Cardiac muscle cell (in vitro differentiated cells and primary cell): ENCODE measurements at places on chromosomes 2 and 18.
A peak's percentile ranks its signal among the peaks of the same experiment; 100 is the strongest.

GRCh38 chr2:61795408-61795807, 58.5 kb downstream of the FAM161A start:
- DNase-seq = no peak

DNA sequence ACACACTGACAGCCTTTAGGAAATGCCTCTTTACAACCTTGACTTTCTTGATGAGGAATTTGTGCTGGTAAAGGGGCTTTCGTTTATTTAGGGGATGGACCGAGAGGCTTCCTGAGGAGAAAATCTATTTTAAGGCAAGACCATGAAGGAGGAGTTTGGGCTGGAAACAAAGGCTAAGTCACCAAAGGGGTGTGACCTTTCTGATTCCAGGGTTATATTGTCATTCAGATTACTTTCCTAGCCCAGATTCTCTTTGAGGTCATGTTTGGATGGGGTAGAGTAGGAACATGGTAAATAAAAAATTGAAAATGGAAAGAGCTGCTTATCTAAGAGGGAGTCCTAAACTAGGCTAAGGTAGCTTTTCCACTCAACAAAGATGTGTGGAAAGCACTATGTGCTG, 77.1 kb upstream of the UGP2 start:
- DNase-seq = no peak

DNA sequence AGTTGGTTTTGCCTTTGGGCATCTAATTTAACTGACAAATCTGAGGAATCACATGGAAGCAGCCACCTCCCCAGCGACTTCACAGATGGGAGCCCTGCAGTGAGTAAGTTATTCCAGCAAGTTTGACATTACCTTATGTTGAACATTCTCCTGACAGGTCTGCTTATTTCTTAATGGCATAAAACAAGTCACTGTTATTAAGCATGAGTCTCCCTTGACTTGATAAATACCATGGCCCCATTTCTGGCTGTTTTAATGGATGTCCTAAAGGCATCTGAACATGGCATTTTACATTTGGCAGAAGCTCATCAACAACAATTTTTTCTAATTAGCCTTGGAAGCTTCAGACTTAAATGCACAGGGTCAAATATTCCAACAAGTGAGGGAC, 92.6 kb upstream of the CREB1 start:
- DNase-seq = no peak

DNA sequence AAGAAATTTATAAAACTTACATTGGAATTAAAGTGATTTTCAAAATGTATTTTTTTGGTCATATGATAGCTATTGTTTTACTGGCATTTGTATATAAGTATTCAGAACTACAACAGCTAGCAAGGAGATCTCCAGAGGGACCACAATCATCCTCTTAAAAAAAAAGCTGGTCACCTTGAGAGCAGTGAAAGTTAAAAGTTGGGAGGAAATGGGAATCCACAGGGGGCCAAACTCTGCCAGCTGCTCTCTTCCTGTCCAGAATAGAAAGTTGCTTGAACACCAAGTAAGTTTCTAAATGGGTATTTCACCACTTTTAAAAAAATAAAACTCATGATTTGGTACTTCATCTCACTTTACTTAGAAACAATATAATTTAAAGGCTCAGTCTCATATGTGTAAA, 1025.1 kb downstream of the LRP1B start:
- no peak for DNase-seq

DNA sequence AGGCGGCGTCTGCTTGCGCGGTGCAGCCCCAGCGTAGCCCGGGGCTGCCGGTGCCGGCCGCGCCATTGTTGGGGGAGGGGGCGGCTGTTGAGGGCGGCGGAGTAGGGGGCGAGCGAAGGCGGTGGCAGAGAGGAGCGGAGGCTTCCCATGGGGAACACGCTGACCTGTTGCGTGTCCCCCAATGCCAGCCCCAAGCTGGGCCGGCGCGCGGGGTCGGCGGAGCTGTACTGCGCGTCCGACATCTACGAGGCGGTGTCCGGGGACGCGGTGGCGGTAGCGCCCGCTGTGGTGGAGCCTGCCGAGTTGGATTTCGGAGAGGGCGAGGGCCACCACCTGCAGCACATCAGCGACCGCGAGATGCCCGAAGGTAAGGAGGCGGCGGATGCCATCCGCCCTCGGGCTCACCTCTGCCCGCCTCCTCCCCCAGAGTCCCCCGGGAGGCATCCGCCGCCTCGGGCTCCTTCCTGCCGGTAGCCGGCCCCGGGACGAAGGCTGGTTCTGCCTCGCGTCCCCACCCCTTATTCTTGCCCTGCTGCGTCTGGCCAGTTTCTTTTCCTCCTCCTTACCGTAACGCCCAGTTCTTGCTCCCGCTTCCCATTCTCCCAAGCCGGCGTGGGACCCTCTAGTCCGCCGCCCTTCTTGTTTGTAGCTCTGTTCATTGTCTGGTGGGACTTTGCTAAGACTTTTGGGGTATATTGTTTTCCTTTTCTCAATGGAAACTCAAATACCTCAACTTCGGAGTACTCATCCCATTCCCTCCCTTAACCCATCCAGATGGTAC, 500 bp downstream of the CCNYL1 start:
- peak; percentile 55 for DNase-seq

- no peak for DNase-seq
Measured at GRCh38 chr2:25808006-25808383, 70.3 kb downstream of the ASXL2 start.

GRCh38 chr18:57728941-57729511, 74.1 kb downstream of the ATP8B1 start:
- DNase-seq = no peak

DNA sequence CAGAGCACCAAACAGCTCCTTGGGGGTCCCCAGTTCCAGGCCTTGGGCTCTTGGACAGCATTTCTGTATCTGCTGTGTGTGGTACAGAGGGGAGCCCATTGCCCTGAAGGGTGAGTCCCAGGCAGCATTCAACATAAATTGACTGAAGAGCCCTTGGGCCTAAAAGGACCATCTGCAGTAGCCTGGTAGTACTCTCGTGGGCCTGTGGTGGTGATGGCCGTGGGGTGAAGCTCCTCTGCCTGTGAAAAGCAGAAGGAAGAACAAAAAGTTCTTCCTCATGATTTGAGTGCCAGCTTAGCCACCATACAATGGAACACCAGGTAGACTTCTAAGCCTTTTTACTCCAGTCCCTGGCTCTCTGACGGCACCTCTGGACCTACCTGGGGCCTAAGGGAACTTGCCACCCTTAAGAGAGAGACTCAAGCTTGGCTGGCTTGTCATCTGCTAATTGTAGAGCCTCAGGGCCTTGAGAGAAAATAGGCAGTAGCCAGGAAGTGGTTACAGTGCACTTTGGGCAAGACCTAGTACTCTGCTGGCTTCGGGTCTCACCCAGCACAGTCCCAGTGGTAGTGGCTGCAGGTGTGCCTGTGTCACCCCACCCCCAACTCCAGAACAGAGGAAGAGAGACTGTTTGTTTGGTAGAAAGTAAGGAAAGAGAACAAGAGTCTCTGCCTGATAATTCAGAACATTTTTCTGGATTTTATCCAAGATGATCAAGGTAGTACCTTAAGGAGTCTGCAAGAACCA, 84.6 kb upstream of the CERS6 start:
- no peak for DNase-seq

GRCh38 chr18:10936176-10937053, 213.0 kb downstream of the PIEZO2 start:
- no peak for DNase-seq

- peak; percentile 0 for DNase-seq
Measured at GRCh38 chr2:198347946-198348345, 543.6 kb downstream of the PLCL1 start.

GRCh38 chr2:143132355-143132754, 3.1 kb downstream of the ARHGAP15 start:
- no peak for DNase-seq

GRCh38 chr18:12585218-12585617, 72.7 kb downstream of the SPIRE1 start:
- no peak for DNase-seq

DNA sequence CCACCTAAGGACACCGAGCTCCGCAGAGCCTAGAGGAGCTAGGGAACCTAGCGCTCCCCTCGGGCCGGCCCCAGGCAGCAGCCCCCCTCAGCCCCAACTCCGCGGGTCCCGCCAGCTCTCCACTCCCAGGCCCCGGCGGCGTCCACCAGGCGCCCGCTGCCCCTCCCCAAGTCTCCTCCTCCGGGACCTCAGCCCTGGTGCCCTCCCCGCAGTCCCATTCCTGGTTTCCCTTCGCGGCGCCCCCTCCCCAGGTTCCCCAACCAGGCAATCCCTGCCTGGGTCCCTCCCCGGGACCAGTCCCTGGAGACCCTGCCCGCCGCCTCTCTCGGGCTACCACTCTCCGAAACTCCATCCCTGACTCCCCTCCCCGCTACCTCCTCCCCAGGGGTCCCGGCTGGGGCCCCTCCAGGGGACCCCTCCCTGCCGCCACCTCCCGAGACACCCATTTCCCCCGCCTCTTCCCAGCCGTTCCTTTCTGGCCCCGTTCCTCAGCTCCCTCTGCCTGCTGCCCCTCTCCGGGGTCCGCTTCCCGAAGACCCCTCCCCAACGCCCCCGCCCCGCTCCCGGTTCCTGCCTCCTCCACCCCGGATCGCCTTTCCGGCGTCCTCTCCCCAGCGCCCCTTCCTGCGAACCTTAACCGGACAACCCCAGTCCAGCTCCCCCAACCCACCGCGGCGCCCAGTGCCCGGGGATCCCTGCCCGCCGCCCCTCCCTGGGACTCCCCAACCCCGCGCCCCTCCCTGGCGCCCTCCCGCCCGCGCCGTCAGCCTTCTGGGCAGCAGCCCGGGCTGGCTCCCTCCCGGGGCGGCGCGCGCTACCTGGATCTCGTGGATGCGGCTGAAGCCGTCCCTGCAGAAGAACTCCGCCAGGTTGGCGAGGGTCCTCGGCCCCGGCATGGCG, 678 bp downstream of the CYP27C1 start:
- peak; percentile 68 for DNase-seq

DNA sequence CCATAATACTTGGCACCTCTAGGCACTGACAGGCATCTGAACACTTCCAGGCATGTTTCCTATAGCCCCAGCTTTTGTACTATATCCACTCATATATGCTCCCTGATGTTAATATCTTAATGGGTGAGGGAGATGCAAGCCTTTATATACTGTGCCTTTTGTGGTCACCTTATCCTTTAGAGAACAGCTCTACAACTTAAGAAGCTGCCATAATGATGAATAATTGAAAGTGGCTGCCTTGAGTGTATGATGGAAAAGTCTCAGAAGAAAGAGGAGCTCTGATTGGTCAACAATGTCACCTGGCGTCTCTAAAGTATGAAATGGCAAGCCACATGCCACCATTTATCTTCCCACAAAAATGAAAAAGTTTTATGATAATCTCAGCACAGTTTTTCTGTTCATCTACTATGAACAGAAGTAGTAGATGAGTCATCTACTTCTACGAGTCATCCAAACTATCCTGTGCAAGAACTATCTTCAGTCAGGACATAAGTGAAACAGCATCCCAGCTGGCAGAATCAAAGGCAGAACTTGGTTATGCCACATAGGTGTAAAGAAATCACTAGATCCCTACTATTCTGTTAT, 997.9 kb upstream of the CELF4 start:
- no peak for DNase-seq
